ENCODE measurements at places on chromosomes 4 and X.
A peak's percentile ranks its signal among the peaks of the same experiment; 100 is the strongest.

DNA sequence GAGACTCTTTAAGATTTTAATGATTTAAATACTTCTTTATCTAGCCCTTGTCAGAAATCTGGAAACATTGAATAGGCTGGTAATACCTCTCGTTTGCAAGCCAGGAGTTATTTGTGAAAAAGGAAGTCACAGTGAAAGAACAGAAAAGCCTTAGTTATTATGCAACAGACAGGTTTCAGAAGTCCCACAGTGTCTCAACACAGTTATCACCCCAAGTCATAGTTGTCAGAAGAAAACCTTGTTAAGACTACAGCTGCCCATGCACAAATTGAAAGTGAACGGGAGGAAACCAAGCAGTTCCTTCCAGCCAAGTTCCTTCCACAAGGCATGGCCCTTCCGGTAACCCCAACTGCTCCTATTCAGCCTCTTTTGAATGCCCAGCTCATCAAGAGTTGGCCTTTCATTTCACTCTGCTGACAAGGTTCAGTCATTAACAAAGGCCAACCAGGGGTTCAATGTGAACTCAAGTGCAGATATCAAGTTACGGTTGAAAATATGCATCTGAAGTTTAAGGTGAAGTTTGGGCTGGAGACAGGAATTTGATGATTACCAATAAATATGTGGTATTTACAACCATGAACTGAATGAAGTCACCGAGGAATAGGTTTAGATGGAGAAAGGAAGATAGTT is 15.6 kb downstream of the ALPK1 start:
- no peak for DNase-seq

DNA sequence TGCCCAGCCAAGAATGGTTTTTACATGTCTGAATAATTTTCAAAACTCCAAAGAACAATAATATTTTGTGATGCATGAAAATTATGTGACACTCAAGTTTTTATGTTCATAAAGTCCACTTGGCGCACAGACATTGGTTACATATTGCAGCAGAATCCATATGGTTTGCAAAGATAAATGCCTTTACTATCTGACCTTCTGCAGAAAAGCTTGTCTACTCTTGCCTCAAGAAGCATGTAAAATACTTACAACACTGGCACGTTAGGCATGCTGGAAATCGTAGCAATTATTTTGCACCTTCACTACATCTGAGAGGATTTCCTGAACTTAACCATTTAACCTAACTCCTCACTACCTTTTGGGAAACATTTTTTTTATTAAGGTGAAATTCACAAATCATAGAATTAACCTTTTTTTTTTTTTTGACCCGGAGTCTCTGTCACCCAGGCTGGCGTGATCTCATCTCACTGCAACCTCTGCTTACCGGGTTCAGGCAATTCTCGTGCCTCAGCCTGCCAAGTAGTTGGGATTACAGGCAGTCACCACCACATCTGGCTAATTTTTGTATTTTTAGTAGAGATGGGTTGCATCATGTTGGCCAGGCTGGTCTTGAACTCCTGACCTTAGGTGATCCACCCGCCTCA is 3.5 kb upstream of the XG start:
- no peak for DNase-seq

DNA sequence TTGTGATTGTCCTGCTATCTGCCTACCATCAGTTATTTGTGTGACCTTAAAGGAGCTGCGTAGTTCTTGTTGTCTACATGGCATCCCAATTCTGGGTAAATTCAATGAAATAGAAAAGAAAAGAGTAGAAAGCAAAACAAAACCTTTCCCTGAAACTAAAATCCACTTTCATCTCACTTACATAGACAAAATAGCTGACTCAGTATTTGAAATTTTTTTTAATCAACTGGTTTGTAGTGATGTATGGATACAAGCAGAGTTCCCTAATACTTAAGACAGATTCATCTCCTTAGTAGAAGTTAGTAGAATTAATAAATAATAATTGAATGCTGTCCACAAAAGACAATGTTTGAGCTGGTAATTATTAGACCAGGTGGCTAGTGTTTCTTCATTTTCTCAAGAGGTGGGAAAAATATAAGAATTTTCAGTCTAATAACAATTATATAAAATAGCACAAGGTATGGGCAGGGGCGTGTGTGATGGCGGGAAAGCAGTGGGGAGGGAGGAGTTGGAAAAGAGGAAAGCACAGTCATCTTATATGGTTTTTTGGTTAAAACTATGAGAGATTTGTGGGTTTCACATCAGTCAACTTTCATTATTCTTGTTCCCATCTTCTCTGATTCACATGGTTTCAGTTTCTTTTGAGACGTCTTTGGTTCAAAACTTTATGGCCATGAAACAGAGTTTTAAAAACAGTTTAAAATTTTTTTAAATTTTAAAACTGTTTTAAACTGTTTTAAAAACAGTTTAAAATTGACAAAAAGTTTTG is 275.2 kb downstream of the SPRY1 start:
- DNase-seq, result no peak

GRCh38 chr4:174214101-174214878 is 69.2 kb downstream of the FBXO8 start:
- DNase-seq, result no peak

- DNase-seq, result no peak
Measured at GRCh38 chr4:68499021-68499420, 51.8 kb downstream of the TMPRSS11E start.

GRCh38 chr4:20354120-20354519 is 102.4 kb downstream of the SLIT2 start:
- no peak for DNase-seq

- DNase-seq, result no peak
Measured at GRCh38 chr4:158912806-158913205, 144.0 kb downstream of the FNIP2 start.

DNA sequence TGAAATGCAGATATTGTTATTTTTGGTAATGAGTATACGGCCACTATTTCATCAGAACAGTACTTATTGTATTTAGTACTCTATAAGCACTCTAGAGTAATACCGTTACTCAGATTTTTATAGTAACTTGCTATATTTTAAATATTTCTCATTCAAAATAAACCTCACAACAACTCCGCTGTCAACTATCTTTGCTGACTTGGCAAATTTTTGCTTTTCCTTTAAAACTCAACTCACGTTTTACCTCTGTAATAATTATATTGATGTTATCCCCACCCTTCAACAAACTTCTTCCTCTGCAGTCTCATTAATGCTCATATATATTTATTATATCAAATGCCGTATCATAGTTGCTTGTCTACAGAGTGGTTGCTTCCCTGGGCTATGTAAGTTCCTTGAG is 9.0 kb downstream of the JCHAIN start:
- DNase-seq, result no peak

- no peak for DNase-seq
Measured at GRCh38 chr4:141788169-141788915, 152.0 kb downstream of the IL15 start.

DNA sequence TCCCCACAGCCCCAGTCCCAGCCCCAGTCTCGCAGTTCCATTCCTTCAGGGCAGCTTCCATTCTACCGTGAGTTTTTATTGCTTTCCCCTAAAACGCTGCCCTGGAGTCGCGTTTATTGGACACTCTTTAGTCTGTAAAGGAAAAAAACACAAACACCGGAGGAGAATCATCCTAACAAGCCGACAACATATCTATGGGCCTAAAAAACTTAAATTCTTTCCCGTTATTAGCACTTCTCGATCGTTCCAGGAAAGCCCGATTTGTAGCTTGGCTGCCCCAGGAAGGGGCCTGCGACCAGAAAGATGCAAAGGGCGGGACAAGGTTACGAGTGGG is 178.5 kb downstream of the CBR4 start:
- DNase-seq, result peak; percentile 29

DNA sequence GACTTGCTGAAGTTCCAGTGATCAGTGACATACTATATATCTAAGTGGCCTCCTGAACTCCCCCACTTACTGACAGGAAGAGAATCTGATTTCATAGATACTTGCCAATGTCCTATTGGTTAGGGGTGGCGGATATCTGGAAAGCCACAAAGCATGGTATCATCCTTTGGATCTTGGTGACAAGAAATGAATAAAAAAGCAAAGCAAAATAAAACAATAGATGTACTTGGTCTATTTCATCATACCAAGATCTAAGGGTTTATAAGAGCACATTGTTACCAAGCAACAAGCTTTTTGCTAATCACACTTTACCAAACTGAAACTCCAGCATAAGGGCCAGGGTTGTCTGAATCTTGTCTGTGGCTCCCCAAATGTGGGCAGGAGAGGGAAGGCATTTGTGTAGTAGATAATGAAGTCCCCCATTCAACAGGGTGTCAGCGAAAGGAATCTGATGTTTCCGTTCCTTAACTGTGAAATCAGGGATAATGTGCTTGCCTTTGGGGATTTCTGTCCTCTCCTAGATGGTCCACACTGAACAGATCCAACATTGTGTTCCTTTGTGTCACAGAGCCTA is 125.0 kb upstream of the SMIM10 start:
- DNase-seq, result no peak

- peak; percentile 13 for DNase-seq
Measured at GRCh38 chr4:58658701-58659100, 1548.5 kb upstream of the IGFBP7 start.

DNA sequence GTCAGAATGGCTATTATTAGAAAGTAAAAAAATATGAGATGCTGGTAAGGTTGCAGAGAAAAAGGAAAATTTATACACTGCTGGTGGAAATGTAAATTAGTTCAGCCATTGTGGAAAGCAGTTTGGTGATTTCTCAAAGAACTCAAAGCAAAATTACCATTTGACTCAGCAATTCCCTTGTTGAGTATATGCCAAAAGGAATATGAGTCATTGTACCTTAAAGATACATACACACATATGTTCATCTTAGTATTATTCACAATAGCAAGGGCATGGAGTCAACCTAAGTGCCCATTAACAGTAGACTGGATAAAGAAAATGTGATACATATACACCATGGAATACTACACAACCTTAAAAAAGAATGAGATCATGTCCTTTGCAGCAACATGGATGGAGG is 148.2 kb downstream of the COMMD8 start:
- no peak for DNase-seq

DNA sequence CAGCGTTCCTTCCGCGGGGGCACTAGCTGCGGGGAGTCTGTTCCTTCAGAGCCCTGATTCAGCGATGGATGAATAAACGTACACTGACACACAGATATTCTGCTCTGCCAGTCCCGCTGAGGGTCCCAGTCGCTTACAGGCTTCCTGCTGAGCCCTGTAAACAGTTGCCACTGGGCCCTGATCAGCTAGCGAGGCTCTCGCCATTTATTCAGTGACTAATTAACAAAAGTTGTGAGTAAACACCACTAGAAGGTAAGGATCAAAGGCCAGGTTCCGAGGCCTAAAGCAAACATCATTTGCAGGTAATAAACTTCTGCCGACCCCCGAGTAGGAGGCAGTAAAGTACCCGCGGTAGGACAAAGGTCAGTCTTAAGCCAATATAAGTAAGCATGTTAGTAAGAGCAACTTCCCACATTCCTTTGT is 442.6 kb upstream of the GALNT7 start:
- no peak for DNase-seq

- no peak for DNase-seq
Measured at GRCh38 chrX:105451401-105451800, 230.9 kb upstream of the TEX13A start.

DNA sequence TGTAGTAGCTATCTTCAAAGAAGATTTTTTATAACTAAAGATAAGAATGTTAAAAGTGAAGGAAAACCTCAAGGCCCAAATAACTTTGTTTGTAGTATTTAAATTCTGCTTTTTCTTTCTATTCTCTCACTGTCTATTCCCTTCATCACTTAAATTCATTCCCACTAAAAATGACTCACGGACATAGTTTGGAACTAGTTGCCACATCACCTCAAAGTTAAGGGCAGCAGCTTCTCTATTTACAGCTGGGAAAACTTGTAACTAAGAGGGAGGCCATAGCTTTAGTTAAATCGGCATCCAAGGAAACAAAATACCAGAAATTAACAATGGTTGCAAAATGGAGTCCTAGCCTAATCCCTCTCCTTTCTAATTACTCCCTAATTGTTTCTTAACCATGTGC is 325.4 kb upstream of the MAGEB2 start:
- DNase-seq, result no peak

DNA sequence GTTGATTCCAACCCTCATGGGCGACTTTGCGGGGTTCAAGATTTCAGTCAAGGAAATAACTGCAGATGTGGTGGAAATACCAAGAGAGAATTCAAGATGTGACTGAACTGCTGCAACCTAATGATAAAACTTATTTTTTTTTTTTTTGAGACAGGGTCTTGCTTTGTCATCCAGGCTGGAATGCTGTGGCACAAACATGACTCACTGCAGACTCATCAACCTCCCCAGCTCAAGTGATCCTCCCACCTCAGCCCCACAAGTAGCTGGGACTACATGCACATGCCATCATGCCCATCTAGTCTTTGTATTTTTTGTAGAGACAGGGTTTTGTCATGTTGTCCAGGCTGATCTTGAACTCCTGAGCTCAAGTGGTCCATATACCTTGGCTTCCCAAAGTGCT is 19.5 kb upstream of the WDFY3 start:
- DNase-seq, result no peak

DNA sequence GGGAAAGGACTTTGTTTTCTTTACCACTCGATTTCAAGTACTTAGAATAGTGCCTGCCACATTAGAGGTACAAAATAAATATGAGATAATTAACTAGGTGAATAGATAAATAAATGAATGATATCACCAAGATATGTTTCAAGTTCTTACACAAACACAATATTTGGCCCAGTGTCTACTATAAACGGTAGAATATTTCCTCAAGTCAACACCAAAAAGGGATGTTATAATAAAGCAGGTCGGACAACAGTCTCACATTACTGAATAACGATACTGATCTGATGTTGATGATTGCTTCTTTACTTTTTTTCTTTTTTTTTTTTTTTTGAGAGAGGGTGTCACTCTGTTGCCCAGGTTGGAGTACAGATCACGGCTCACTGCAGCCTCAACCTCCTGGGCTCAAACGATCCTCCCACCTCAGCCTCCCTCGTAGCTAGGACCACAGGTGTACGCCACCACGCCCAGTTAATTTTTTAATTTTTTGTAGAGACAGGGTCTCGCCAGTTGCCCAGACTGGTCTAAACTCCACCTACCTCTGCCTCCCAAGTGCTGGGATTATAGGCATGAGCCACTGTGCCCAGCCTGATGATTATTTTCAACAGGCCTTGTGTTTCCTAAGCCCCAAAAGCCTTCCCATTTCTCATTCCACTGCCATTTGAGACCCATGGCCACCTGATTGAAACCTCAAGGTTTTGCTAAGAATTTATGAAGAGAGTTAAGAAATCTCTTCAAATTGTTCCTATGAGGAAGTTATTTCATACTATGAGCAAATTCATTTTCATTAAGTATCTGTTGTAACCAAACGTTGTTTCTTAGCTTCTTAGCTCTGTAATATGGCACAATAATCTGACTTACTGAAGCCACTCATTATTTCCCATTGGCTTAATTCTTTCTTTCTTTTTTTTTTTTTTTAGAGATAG is 2.3 kb downstream of the MANBA start:
- no peak for DNase-seq

DNA sequence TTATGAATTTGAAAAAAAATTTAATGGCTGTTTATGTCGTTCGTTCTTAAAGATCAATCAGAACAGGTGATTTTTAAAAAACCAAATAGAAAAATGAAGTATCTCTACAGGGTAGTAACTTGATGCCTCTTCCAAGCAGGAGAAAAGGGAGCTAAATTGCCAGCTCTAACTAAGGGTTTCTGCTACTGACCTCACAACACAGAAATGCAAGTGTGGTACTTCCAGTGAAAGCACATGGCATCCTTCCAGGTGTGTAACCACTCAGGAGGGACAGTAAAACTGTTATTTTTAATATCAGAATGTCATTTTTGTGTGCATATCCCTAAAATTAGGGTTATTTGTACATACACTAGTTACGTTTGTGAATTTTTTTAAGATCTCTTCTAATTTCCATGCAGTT is 116.8 kb upstream of the ZCCHC13 start:
- no peak for DNase-seq
